NCI-H2171 treated with DMSO at 0.1 percent for 48 hours (cell line): ENCODE measurements at places on chromosomes 4 and X.

- no peak for DNase-seq
Observed at GRCh38 chr4:103996064-103996463, 276.3 kb upstream of the TACR3 start.

DNA sequence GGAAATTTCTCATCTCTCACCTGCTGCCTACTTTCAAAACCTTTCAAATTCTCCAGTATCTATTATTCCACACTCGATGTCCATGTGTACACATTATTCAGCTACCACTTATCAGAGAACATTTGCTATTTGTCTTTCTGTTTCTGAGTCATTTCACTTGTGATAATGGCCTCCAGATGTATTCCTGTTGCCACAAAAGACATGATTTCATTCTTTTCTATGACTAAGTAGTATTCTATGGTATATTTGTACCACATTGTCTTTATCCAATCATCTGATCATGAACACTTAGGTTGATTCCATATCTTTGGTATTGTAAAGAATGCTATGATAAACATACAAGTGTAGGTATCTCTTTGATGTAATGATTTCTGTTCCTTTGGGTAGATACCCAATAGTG lies 310.1 kb upstream of the SPOCK3 start:
- DNase-seq: no peak

- DNase-seq: no peak
Observed at GRCh38 chr4:176422511-176422910, 102.7 kb downstream of the SPCS3 start.

GRCh38 chrX:135114392-135114791 lies 5.9 kb downstream of the ETDB start:
- DNase-seq: no peak

DNA sequence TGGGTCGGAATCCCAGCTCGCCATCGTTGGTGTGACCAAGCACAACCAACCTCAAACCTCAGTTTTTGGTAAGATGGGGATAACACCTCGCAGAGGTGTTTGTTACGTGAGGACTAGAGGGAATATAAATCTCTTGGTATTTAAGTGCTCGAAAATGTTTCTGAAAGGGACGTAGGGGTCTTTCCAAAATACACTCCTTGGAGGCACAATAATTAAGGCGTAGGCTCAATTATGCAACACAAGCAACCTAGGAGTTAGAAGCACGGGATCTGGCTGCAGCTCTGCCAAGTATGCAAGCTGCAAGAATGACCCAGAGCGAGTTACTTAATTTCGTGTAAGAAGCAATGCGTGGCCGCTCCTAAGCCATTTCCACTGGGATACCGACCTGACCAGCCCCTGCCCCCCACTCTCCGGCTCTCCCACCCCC lies 552 bp downstream of the ADH5 start:
- peak; percentile 25 for DNase-seq

- DNase-seq: no peak
Observed at GRCh38 chr4:19725130-19725529, 526.6 kb upstream of the SLIT2 start.

GRCh38 chrX:17495052-17495451 lies 120.1 kb downstream of the NHS start:
- DNase-seq: no peak
